C1 segment of cervical spinal cord (tissue), 14 donors: ENCODE measurements at places on chromosomes 13 and 19.

GRCh38 chr13:75407998-75408397 lies 74.0 kb downstream of the TBC1D4 start:
- DNase-seq = no peak

DNA sequence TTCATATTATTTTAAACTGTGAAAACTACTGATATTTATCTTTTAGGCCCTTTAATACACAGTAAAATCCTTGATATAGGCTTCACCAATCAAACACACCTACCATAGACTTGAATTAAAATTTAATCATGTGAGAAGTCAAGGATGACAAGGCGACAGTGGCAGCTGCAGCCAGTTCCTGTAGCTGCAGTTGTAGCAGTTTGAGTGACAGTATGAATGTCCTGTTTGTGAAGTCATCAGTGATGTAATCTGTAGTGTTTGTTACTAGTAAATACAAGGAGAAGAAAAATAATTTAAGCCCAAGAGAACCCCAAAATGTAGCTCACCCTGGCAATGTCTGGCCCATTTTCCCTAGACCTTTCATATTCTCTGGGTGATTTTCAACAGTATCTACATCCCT lies 897.0 kb downstream of the SLITRK6 start:
- no peak for DNase-seq

DNA sequence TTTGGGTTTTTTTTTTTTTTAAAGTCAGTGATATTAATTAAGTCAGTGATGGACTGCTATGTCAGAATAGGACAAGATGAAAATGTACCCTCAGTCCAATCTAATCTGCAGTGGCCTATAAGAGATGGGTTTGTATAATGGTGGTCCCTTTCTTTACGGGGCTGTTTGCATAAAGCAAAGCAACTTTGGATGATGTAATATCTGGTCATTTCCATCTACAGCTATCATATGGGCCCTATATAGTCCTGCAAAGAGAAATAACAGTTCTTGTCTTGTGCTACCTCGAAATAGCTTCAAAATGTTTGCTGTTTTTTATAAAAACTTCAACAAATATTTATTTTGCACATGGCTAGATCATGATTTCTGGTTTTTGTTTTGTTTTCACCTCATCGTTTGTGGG lies 20.2 kb upstream of the POMP start:
- DNase-seq = no peak

DNA sequence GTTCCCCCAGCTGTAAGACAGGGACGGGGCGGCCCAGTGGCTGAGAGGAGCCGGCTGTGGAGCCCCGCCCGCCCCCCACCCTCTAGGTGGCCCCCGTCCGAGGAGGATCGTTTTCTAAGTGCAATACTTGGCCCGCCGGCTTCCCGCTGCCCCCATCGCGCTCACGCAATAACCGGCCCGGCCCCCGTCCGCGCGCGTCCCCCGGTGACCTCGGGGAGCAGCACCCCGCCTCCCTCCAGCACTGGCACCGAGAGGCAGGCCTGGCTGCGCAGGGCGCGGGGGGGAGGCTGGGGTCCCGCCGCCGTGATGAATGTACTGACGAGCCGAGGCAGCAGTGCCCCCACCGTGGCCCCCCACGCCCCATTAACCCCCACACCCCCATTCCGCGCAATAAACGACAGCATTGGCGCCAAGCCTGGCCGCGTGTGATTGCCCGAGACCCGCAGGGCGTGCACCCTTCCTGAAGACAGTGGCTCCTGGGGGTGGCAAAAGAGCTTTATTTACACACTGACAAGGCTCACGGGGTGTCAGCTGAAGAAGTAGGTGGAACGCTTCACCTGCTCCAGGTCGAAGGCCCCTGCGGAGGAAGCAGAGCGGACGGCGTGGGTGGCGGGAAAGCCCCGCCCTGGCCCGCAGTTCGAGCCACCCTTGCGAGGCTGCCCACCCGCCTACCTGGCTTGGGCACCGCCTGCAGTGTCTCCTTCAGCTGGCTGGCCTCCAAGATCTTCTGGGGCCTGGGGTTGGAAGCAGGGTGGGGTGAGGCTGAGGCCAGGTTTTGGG lies 16.4 kb downstream of the POLRMT start:
- DNase-seq = no peak

DNA sequence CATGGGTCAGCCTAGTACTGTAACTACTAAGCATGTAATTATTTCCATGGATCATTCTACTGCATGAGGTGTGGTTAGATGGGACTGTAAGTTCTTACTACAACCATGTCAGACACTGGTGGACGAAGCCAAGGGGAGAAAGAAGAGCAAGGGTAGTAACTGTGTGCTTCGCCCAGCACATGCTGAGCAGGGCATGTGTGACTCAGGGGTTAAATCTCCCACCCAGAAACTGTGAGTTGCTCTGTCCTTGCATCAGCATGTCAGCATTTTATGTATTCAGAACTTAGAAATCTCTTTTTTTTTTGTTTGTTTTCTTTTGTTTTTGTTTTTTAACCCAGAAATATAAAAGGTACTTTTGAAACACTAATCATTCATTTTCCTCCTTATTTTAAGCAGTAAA lies 436.6 kb upstream of the KLF12 start:
- DNase-seq = no peak

DNA sequence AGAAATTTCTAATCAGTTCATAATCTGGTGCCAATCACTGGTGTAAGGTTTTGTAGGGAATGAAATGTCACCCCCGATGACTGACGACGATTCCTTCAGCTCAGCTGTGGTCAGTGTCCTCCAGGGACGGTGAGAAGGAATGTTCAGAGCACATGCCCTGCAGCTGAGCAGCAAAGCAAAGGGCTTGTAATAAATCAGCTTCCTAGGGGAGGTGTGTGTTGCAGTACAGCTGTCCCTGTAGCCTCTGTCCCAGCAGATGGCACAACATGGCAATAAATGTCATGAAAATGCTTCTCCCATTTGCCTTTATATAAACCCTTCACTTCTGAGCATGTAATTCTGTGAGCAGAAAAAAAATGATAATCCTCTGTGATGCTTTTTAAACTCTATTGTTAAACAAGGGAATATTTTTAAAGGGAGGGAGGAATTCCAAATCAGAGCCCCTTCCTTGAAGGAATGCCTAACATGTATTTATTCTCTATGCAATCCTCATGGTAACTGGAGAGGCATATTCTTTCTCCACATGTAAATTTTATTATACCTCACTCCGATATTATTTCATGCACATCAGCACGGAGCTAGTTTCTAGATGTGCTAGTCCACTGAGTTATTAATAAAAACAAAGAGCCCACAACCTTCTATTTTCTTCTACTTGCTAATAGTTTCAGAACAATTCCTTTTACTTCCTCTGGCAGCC lies 102.5 kb downstream of the FAM216B start:
- DNase-seq = no peak
